ENCODE measurements at places on chromosomes 4 and X. TPM values are rescaled to one million over a fixed set of nuclear protein-coding genes. Genes with fewer than 3 reads are reported as not detected.

Gene FAM193A
- 7.4 TPM for total RNA-seq

Gene IQSEC2
- 3.1 TPM for total RNA-seq

Gene NPY5R
- not detected for total RNA-seq

Gene CDKN2AIP
- 13.1 TPM for total RNA-seq

Gene CXCL6
- 1.2 TPM for total RNA-seq

Gene MAGEA3
- not detected for total RNA-seq

Gene TLL1
- total RNA-seq: 7.4 TPM

Gene TMEM144
- total RNA-seq: 6.4 TPM

Gene CFAP99
- total RNA-seq: under 0.01 TPM

Gene NRK
- total RNA-seq: 0.28 TPM

Gene PHOX2B
- not detected for total RNA-seq

Gene MORF4L2
- total RNA-seq: 466 TPM

Gene MND1
- total RNA-seq: 2.4 TPM

Gene ARL13A
- total RNA-seq: not detected

Gene SH3D19
- 29.5 TPM for total RNA-seq

Gene VSIG4
- total RNA-seq: not detected

Gene TMSB15A
- 0.75 TPM for total RNA-seq

Gene MAMLD1
- 0.85 TPM for total RNA-seq

Gene MAGEA10
- total RNA-seq: not detected

Gene TMEM33
- total RNA-seq: 41.5 TPM

Gene NLRP2B
- total RNA-seq: under 0.01 TPM

Gene RAB9B
- total RNA-seq: 0.28 TPM

Gene BMX
- total RNA-seq: 148 TPM

Gene MGARP
- total RNA-seq: 32.9 TPM

Gene SLC9B1
- total RNA-seq: 0.47 TPM

Gene POU4F2
- total RNA-seq: not detected

Gene TMEM31
- total RNA-seq: not detected

Gene GABRE
- total RNA-seq: 2.6 TPM

Gene MUC7
- total RNA-seq: not detected

Gene MAGEE2
- not detected for total RNA-seq

Gene CT45A10
- total RNA-seq: not detected

Gene AMTN
- 0.09 TPM for total RNA-seq

Gene AR
- 0.75 TPM for total RNA-seq

Gene FAM47E
- total RNA-seq: 0.18 TPM
